CMK (cell line): ENCODE measurements at places on chromosomes 2 and 18.

GRCh38 chr18:21099442-21099841 is 12.2 kb downstream of the ROCK1 start:
- DNase-seq: no peak

DNA sequence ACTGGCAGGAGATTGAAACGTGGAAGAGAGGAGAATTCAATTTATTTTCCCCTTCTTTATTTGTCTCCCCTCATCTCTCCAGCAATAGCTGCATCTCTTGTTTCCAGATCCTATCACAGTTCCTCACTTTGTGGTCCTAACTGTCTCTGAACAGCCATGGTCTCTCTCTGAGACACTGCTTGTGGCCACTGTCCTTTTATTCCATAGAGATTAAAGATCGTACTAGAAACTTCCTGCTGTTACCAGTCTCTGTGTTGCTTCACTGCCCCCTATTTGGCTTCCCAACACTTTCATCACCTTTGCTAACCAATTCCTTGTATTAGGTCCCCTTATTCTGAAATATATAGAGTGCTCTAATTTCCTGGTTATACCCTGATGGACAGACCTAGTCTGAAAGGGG is 48.9 kb upstream of the CAVIN2 start:
- DNase-seq: no peak

DNA sequence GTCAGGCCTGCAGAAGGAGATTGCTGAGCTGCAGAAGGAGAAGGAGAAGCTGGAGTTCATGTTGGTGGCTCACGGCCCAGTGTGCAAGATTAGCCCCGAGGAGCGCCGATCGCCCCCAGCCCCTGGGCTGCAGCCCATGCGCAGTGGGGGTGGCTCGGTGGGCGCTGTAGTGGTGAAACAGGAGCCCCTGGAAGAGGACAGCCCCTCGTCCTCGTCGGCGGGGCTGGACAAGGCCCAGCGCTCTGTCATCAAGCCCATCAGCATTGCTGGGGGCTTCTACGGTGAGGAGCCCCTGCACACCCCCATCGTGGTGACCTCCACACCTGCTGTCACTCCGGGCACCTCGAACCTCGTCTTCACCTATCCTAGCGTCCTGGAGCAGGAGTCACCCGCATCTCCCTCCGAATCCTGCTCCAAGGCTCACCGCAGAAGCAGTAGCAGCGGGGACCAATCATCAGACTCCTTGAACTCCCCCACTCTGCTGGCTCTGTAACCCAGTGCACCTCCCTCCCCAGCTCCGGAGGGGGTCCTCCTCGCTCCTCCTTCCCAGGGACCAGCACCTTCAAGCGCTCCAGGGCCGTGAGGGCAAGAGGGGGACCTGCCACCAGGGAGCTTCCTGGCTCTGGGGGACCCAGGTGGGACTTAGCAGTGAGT is 19.4 kb downstream of the FOSL2 start:
- DNase-seq: no peak

DNA sequence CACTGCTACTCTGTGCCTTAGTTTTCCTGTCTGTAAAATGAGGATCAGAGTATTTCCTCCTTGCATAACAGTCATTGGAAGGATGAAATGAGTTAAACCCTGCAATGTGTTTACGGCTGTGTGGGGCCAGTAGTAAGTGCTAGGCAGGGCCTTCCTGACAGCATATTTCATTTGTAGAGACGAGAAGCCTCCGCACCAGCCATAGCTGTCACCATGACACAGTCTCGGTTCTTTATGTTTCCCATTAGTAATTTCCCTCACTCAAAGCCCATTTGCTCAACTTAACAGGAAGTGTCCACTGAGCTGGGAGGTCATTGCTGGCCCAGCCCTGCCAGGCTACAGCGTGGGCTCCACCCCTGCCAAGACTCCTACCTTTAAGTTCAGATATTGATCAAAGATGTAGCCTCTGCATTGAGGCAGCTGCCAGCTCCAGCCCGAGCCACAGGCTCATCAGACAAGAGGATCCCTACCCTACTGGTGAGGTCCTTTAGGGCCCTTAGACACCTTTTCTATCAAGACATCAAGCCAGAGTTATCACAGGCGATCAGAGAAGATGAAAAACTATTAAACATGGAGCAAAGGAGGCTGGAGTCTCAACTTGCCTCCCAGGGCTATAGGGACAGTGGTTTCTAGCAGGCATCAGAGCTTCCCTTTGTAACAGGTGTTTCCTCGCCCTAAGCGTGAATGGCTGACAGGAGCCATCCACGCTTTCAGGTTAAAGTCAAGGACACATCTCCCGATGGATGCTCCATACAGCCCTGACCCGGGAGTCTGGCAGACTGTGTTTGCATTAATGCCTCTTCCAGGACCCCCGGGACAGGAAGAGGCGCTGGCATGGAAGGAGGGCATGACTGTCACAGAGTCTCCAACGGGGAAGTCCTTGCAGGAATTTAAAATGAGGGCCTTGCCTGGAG is 251.7 kb downstream of the NDUFA10 start:
- DNase-seq: no peak

DNA sequence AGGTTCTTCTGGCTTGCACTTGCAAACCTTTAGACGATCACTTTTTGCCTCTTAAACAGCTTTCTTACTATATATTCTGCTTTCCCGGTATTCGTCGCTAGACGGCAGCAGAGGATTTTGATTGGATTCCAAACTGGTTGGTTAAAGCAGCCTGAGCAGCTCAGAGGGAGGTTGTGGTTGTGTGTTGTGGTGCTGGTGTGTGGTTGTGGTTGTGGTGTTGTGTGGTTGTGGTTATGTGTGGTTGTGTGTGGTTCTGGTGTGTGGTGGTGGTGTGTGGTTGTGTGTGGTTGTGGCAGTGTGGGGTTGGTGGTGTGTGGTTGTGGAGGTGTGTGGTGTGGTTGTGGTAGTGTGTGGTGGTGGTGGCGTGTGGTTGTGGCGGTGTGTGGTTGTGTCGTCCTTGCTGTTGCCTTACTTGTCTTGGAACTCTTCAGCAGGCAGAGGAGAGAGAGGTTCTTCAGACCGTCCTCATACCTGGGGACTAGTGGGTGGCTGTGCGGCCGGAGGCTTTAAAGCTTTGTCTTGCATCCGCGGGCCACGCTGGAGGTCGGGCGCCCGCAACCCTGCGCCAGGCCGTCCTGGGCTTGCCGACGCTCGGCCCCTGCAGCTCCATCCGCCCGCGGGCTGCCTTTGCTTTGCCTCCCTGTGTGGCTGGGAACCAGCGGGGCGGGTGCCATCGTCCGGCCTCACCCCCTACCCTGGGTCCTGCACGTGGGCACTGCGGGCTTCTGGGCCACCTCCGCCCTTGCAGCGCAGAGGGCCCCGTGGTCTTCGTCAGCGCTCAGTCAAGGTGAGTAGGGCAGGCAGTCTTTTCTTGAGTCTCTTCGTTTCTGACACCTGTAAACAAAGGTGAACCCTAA is 190.8 kb downstream of the ARHGAP28 start:
- DNase-seq: no peak

- DNase-seq: no peak
Measured at GRCh38 chr18:54284981-54285785, 15.9 kb downstream of the POLI start.
